ENCODE measurements at places on chromosomes 11 and 22.

DNA sequence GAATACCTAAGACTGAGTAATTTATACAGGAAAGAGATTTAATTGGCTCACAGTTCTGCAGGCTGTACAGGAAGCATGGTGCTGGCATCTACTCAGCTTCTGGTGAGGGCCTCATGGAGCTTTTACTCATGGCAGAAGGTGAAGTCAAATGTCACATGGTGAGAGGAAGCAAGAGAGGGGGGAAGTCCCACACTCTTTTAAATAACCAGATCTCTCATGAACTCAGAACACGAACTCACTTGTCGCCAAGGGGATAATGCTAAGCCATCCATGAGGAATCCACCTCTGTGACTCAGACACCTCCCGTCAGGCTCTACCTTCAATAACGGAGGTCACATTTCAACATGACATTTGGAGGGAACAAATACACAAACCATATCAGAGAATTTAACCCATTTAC is 42.2 kb downstream of the BIRC2 start:
- no peak overlapping the region for H3K27ac ChIP-seq
- H3K27me3 ChIP-seq = peaks cover 8% of the 10 kb centered on the region

- H3K27ac ChIP-seq = no peak overlapping the region
- H3K4me1 ChIP-seq = no peaks in the 10 kb centered on the region
- no peaks in the 10 kb centered on the region for H3K27me3 ChIP-seq
Measured at GRCh38 chr11:18294862-18295261, 27.1 kb downstream of the HPS5 start.

DNA sequence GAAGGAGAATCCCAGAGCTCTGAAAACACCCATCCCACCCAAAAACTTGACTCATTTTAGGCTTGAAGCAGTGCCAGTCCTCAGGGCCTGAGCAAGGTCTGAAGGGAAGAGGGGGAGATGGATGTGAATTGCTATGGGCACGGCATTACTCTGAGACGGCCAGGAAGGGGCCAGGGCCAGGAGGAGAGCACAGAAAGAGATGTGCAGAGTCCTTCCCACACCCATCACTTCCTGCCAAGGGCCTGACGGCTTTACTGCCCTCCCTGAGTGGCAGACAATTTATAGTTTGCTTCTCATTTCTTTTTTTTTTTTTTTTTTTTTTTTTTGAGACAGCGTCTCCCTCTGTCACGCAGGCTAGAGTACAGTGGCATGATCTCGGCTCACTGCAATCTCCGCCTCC is 22.5 kb downstream of the TAB1 start:
- peaks cover 40% of the 10 kb centered on the region for H3K36me3 ChIP-seq
- H3K27ac ChIP-seq = no peak overlapping the region
- no peak for DNase-seq

- no peak for DNase-seq
- no peak overlapping the region for H3K27ac ChIP-seq
- peaks cover 5% of the 10 kb centered on the region for H3K4me1 ChIP-seq
- H3K27me3 ChIP-seq = peaks cover 11% of the 10 kb centered on the region
- H3K36me3 ChIP-seq = peaks cover 3% of the 10 kb centered on the region
- no peak overlapping the region for H3K4me3 ChIP-seq
Measured at GRCh38 chr22:37298748-37299495, 16.6 kb downstream of the CYTH4 start.

DNA sequence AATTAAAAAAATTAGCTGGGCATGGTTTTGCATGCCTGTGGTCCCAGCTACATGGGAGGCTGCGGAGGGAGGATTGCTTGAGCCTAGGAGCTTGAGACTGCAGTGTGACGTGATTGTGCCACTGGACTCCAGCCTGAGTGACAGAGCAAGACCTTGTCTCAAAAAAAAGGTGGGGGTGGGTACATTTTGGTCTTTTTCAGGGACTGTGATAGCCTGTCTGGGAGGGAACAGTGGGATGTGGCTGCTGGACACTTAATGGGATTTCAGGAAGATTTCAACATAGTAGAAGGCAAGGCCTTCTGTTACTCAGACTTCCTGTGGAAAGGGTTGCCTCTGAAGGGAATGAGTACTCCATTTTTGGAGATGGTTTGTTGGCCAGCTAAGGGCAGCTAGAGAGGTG is 40.6 kb downstream of the RELT start:
- peaks cover 13% of the 10 kb centered on the region for H3K4me1 ChIP-seq
- no peak overlapping the region for H3K27ac ChIP-seq
- DNase-seq = no peak
- no peak overlapping the region for H3K4me3 ChIP-seq

GRCh38 chr11:92762121-92762540 is 207.3 kb upstream of the MTNR1B start:
- no peak overlapping the region for H3K4me3 ChIP-seq
- H3K36me3 ChIP-seq = no peaks in the 10 kb centered on the region
- H3K27ac ChIP-seq = peak overlapping the region; percentile 21

- H3K4me3 ChIP-seq = peak overlapping the region; percentile 90
- DNase-seq = no peak
- H3K27ac ChIP-seq = peak overlapping the region; percentile 97
- peaks cover 15% of the 10 kb centered on the region for H3K4me1 ChIP-seq
- H3K36me3 ChIP-seq = peaks cover 17% of the 10 kb centered on the region
- peaks cover 3% of the 10 kb centered on the region for H3K27me3 ChIP-seq
Measured at GRCh38 chr11:112226831-112227401, 688 bp downstream of the PTS start.

DNA sequence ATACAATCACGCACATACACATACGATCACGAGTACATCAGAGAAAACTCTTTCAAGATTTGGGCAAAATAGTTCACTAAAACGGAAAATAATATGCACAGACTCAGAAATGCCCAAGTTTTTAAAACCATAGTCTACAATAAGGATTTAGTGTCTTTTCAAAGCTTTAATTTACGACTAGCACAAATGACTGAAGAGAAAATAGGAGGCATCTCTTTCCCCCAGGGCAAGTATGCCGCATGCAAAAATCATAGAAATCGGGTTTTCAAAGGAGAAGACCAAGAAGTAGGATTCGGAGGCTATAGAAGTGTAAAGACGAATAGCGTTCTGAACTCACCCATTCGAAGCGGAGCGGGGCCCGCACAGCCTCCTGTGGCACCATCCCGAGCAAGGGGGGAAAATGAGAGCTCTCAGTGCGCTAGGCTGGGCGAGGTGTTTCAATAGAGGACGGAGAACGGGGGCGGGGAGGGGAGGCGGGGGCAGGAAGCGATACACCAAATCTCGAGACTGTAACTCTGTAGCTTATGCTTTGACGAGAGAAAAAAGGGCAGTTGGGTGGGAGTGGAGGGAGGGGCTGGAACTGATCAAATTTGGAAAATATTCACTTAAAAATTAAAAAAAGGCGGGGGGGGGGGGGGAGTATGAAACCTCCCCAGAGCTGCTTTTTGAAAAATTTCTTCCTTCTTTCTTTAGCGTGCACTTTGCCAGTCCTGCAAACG is 15.8 kb downstream of the BLID start:
- DNase-seq = peak; percentile 47
- peak overlapping the region; percentile 66 for H3K27ac ChIP-seq
- H3K27me3 ChIP-seq = peaks cover 1% of the 10 kb centered on the region
- H3K4me3 ChIP-seq = no peak overlapping the region
